Activated CD4-positive, alpha-beta T cell treated with anti-CD3 and anti-CD28 coated beads, Interleukin-2, amount 10 ng/mL, durations not matched to agents 7 days and 5 days (primary cell): ENCODE measurements at places on chromosomes 3 and 15. TPM values are rescaled to one million over a fixed set of nuclear protein-coding genes. Genes with fewer than 3 reads are reported as not detected.

- no peak overlapping the region for H3K4me3 ChIP-seq
- no peak overlapping the region for H3K27ac ChIP-seq
- H3K4me1 ChIP-seq = no peaks in the 10 kb centered on the region
- no peak for DNase-seq
- H3K27me3 ChIP-seq = no peaks in the 10 kb centered on the region
- H3K36me3 ChIP-seq = no peaks in the 10 kb centered on the region
These were observed 100.4 kb downstream of the LSM3 start for GRCh38 chr3:14278799-14279625.

- peaks cover 50% of the 10 kb centered on the region for H3K4me1 ChIP-seq
- peak overlapping the region; percentile 86 for H3K27ac ChIP-seq
- peak overlapping the region; percentile 43 for H3K4me3 ChIP-seq
- H3K27me3 ChIP-seq = no peaks in the 10 kb centered on the region
These were observed 24.7 kb downstream of the SLTM start for GRCh38 chr15:58908550-58909309.

The MYO5C gene
- 2.4 TPM for total RNA-seq

The CADPS gene
- not detected for total RNA-seq

The COMMD4 gene
- 97.4 TPM for total RNA-seq

DNA sequence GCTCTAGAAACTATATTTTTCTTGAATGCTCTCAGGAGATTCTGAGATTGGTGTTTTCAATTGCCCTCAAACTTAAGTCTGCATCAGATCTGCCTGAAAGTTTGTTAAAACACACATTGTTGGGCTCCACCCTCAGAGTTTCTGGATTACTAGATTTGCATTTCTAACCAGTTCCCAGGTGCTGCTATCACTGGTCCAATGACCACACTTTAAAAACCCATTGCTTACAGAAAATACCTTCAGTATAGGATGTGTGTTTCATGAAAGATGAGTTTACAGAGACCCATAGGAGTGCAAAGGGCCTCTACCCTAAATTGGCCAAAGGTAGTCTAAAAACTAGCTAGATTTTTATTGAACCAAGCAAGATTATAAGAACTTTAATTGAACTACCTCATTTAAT lies 17.8 kb downstream of the GRM7 start:
- H3K27ac ChIP-seq = no peak overlapping the region
- no peak for DNase-seq
- H3K4me3 ChIP-seq = no peak overlapping the region
- H3K27me3 ChIP-seq = no peaks in the 10 kb centered on the region
- no peaks in the 10 kb centered on the region for H3K4me1 ChIP-seq
- no peaks in the 10 kb centered on the region for H3K36me3 ChIP-seq

- peaks cover 11% of the 10 kb centered on the region for H3K4me1 ChIP-seq
- peaks cover 14% of the 10 kb centered on the region for H3K36me3 ChIP-seq
- peak overlapping the region; percentile 60 for H3K27ac ChIP-seq
These were observed 4.7 kb upstream of the GRM2 start for GRCh38 chr3:51702156-51702555.

- H3K4me1 ChIP-seq = peaks cover 42% of the 10 kb centered on the region
- DNase-seq = no peak
- no peak overlapping the region for H3K4me3 ChIP-seq
- H3K27me3 ChIP-seq = no peaks in the 10 kb centered on the region
- H3K36me3 ChIP-seq = peaks cover 10% of the 10 kb centered on the region
- H3K27ac ChIP-seq = no peak overlapping the region
These were observed 114.4 kb upstream of the RPL32 start for GRCh38 chr3:12955651-12956315.

DNA sequence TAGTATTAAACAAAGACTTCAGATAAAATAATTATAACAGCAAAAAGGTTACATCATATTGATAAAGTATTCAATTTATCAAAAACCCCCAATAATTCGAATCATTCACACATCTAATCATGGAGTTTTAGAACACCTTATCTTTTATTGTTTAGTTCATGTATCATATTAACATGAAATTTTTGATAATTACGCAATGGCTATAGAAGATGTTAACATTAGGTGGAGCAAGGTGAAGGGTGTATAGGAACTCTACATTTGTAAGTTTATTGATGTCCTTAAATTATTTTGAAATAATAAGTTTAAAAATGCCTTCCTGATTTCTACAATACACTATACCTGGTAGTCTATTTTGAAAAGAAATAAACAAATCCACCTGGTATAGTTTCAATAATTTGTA lies 696.5 kb upstream of the BCHE start:
- no peaks in the 10 kb centered on the region for H3K4me1 ChIP-seq
- no peak overlapping the region for H3K27ac ChIP-seq
- DNase-seq = no peak
- H3K27me3 ChIP-seq = no peaks in the 10 kb centered on the region

The TLR9 gene
- total RNA-seq = 0.65 TPM

The CLDN16 gene
- total RNA-seq = not detected
